NCI-H1092 (cell line): ENCODE measurements at places on chromosomes 12 and 14.

- no peak for DNase-seq
Observed at GRCh38 chr12:78767264-78767981, 97.2 kb upstream of the SYT1 start.

- no peak for DNase-seq
Observed at GRCh38 chr12:95955549-95956159, 12.5 kb downstream of the AMDHD1 start.

GRCh38 chr14:25247609-25248008 is 197.7 kb upstream of the STXBP6 start:
- DNase-seq: no peak

DNA sequence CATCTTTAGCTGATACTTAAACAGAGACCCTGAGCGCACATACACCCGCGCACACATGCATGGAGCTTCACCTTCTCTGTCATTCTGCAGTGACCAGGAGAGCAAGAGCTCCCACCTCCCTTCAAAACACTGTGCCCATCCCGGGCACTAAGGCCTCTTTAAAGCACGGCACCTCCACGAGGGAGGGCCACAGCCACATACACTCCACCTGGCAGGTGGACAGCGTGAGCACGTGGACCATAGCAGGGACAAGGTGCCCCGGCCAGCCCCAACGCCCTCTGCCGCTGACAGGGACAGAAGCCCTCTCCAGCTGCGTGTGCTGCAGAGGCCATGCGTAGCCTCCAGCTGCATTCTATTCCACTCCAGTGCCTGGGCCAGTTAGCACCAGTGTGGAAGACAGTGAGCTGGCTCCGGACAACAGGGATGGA is 5.4 kb downstream of the GAPDH start:
- no peak for DNase-seq

GRCh38 chr12:66140731-66141130 is 10.2 kb upstream of the LLPH start:
- DNase-seq: no peak

GRCh38 chr14:57831981-57832380 is 33.9 kb downstream of the SLC35F4 start:
- DNase-seq: no peak
